ENCODE measurements at places on chromosomes 2 and 18.

DNA sequence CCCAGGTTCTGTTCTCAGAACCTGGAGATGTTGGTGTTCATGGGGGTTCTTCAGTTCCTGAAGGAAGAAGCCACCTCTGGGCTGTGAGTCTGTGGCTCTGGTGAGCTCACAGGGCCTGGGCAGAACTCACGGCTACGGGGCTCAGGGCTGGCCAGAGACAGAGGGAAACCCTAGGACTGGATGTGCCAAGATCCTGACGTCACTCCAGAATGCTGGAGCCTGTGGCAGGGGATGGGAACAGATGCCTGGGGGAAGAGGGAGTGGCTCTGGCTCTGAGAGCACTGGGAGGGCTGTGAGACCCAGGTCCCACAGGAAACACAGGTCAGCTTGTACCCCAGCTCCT is at the start of gene OTOF:
Gene OTOF (minus strand): TSS at position 214 of the 343 bp plus-strand sequence.
- no peak for DNase-seq

- DNase-seq = no peak
Measured at GRCh38 chr2:86806059-86806857, 15.5 kb upstream of the CD8A start.

DNA sequence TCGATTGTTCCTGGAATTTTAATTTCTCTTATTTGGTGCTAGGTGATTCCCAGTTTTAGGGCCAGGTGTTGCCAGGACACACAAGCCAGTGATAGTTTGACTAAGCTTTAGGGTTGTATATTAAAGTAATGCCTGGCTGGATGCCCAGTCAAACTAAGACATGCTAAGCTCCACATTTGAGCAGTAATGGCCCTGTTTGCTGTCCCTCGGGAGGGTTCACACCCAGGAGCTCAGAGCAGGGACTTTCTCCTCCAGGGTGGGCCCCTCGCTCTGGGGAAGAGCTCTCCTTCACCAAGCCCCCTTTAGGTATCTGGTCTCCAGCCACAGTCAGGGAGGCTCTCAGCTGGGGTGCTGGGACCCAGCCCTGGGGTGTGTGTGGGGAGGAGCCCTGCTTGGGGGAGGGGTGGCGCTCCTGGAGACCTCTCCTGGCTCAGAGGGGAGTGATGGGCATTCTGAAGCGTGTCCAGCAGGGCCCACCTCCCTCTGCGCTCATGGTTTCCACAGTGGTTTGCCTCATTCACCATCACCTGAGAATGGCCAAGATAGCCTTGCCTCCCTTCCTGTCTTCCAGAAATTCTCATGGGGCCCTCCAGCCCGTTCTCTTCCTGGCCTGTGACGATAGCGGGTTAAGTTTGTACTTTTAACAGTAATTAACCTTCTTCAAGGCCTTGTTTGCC is 31.7 kb downstream of the INPP4A start:
- DNase-seq = no peak

DNA sequence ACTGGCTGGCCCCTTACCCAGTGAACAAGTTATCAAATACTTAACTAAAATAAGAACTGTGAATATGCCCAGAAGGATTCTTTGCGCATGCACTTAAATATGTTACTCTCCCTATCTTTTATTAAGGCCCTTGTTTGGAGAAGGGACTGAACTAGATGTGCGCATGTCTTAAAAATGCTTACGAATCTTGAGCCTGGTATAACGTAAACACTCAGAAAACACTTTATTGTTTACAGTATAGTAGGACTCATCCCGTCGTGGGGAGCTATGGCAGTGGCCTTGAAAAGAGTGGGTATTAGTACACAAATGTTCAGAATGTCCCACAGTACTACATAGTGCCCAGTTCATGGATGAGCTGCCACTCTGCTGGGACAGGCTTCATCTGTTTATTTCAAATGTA is 75.9 kb upstream of the MAP4K3 start:
- no peak for DNase-seq

DNA sequence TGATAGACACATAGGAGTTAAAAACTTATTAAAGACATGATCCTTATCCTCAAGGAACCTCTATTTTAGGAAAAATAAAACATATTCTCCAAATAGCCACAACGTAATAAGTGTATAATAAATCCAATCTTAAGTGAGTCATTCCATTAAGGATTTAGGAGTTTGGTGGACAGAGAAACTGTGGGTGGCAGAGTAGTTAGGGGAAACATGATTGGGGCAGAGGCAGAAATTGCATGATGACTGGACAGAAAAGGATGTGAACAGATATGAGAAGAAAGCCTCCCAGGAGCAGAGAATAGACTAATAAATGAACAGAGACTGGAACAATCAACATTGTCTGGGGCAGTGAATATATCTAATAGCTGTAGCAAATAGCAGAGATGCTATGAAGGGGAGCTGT is 48.1 kb upstream of the SIGLEC15 start:
- DNase-seq = no peak

DNA sequence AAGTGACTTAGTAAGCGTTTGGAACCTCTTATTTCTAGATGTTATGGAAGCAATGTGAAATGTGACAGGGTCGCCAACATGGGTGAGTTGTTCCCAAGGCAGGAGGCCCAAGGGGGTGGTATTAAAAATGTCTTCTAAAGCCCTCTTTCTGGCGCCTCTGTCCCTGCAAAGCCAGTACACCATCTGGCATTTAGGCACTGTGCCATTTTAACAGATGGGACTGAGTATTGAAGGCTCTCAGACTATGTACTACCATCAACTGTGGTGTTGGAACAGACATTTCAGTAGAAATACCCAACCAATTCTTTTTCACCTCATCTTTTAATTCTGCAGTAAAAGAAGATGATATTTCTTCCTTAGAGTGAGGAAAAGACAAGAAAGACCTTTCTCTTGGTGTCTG is 384.5 kb upstream of the MMADHC start:
- no peak for DNase-seq

DNA sequence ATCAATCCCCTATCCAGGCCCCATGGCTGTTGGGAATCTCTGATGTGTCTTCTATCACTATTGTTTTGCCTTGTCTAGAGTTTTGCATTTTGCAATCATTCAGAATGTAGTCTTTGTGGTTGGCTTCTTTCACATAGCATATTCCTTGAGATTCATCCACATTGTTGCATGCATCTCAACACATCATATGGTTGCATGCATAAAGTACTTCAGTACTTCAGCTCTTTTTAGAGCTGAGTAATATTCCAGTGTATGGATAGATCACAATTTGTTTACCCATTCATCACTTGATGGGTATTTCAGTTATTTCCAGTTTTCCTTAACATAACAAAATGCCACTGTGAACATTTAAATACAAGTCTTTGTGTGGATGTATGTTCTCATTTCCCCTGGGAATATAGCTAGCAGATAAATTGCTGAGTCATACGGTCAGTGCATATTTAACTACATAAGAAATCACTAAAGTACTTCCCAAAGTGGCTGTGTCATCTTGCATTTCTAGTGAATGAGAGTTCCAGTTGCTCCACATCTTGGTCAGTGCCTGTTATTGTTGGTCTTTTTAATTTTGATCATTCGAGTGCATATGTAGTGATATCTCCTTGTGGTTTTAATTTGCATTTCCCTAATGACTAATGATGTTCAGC is 138.8 kb downstream of the BCL11A start:
- DNase-seq = no peak

DNA sequence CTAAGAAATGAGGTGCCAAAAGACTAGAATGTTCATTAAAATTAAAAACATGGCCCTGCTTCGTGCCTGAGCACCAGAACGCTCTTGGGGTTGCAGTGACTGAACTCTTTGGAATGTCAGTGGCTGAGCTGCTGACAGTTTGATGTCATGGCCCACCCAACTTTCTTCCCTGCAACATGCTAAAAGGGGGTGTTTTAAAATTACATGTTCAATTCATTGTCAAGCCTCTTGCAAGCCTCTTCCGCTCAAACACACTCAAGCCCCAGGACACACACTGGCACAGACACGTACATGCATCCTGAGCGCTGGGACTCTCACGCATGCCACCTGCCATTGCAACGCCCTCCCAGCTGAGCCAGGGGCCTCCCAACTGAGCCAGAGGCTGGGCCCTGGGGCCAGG is 12.6 kb downstream of the RUFY4 start:
- DNase-seq = no peak

DNA sequence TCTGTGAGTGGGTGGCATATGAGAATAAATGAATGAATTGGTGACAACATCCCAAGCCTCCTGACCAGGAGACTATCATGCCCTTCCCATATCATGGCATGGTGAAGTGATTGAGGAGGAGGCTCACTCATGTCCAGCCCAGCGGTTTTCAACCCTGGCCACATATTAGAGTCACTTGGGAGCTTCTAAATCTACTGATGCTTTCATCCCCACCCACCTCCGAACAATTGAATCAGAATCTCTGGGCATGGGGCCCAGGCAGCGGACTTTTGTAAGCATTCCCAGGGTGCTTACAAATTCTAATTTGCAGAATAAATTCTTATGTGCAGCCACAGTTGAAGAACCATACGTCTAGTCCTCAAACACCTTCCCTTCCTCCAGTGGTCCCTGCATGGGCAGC is 81.7 kb upstream of the SEC11C start:
- no peak for DNase-seq

DNA sequence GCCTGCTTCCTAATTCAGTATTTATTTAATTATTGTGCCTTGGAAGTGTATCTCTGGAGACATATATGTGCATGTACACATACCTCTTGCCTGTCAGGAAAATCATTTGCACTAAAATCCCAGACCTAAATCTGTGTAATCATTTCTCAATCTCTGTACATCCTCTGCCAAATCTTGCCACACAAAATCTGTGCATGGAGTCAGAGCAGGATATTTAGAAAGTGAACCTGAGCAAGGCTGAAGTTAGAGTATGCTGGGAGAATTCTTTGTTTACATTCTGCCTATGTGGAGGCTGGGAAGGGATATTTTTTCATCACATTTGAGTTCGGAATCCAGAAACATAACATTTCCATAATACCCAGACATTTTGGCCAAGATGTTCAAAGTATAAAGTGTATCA is 9.3 kb downstream of the XRCC5 start:
- DNase-seq = no peak

- DNase-seq = no peak
Measured at GRCh38 chr2:231342061-231342711, 53.3 kb upstream of the B3GNT7 start.

- DNase-seq = no peak
Measured at GRCh38 chr2:46096260-46096659, 200.9 kb upstream of the EPAS1 start.

DNA sequence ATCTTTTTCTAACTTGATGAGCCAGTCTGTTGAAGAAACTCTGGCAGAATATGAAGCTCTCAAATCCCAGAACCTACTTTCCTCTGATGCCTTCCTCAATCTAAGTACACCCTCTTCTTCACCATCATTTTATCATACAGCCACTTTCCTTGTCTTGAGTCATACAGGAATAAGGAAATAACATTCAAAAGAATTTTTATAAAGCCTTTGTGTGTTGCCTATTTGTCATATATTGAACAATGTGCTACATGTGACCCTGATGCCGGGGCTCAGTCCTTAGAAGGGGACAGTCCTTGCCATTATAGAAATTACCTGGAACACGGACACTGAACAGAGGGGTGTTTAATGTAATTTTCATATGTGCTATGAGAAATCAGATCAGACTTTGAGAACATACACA is 27.4 kb downstream of the RAPGEF4 start:
- DNase-seq = no peak
